ENCODE measurements at places on chromosomes 7 and 10.
A peak's percentile ranks its signal among the peaks of the same experiment; 100 is the strongest.

- no peak for DNase-seq
Observed at GRCh38 chr7:31857172-31857571, 170.2 kb downstream of the PPP1R17 start.

DNA sequence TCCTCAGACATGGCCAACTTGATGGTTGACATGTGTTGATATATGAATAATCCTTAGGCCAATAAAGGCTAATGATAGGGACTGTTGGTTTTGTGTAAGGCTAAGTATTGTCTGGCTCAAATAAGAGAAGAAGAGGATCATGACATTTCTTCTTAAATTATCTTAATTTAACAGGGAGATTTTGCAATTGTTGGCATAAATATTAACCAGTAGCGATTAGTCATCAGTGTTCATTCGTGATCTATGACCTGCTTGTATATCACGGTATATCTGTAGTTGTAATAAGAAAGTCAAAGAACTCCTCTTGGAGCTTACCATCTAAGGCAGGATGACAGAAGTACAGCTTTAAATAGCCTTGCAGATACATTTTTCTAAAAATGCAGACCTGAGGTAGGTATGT, 196.4 kb downstream of the CREB5 start:
- no peak for DNase-seq

GRCh38 chr10:58817201-58817846, 304.7 kb downstream of the BICC1 start:
- no peak for DNase-seq

DNA sequence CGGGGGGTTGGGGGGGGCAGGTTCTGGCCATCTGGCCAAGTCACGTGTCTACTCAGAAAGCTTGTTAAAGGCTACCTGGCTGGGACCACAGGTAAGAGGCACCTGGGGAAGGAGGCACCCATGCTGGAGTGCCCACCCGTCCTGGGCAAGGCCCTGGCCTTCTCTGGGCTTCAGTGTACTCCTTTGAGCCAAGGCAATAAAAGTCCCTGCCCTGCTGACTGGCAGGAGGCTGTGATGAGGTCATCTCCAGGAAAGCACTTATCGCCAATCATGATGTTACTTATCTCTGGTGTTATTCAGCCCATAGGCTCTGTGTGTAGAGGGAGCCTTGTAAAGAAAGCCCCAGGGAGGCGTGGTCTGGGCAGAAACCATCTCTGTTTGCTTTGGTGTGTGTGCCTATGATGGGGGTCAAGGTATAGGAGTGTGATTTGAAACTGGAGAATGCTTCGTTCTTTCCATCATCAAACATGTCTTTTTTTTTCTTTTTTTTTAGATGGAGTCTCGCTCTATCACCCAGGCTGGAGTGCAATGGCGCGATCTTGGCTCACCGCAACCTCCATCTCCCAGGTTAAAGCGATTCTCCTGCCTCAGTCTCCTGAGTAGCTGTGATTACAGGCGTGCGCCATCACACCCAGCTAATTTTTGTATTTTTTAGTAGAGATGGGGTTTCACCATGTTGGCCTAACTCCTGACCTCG, 2.5 kb upstream of the CLDN4 start:
- no peak for DNase-seq

GRCh38 chr10:60798031-60798430, 19.8 kb downstream of the CDK1 start:
- no peak for DNase-seq

- no peak for DNase-seq
Observed at GRCh38 chr7:137501562-137501961, 158.0 kb upstream of the PTN start.

DNA sequence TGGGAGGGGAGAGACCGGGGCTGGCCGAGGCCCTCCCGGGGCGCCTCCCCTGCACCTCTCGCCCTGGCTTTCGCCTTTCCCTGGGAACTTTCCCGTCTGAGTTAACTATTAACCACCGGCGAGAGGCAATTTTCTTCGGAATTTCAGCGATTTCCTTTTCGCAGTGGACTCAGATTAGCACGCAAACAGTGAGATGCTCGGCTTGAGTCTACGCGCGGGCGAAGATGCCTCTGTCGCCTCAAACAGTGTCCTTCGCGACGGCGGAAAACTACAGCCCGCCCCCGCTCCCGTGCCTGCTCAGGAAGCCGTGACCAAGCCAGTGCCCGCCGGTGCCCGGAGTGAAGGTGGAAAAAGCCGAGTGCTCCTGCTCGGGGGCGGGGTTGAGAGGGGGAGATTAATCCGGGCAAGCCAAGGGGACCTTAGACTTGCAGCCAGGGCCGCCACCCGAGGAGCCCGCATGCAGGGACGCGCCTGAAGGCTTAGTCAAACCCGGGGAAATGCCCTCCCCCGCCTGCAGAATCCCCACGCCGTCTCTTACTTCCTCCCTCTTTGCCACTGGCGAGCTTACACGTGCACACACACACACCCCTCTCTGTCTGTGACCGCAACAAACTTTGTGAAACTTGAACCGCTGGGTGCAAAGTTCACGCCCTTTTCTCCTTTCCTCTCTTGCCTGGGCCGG, 14.5 kb upstream of the PAX2 start:
- DNase-seq: peak; percentile 38

GRCh38 chr10:32103721-32104120, 47.5 kb upstream of the KIF5B start:
- DNase-seq: no peak

DNA sequence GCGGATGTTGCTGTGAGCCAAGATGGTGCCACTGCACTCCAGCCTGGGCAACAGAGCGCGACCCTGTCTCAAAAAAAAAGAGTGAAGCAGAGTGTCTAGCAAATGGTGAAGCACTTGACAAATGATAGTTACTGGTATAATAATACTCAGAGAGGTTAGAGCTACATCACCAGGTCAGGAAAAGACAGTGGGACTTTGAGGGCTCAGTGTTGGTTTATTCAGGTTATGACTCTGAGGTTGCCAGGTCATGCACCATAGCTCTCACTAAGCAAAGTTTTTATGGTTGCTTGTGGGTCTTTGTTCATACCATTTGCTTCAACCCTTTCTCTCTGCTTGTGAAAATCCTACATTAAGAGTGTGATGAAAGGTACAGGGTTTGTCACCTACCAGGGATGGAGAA, 13.6 kb downstream of the MRPS33 start:
- DNase-seq: no peak

GRCh38 chr7:47565640-47566250, 16.2 kb downstream of the TNS3 start:
- no peak for DNase-seq

DNA sequence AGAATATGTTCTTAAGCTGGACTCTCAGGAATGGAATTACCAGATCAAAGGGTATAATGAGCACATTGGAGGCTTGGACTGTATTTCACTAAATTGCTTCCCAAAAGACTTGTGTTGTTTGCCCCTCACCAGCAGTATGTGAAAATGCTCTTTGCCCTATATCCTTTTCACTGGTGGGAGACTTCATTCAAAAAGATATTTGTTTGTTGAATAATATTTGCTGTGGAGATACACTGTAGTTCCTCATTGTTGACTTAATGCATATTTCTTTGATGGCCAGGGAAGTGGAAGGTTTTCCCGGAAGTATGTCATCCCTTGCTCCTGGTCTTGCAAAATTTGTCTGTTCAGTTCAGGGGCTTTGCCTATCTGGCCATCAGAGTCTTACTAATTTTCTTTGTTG, 19.4 kb downstream of the GSTO2 start:
- no peak for DNase-seq

DNA sequence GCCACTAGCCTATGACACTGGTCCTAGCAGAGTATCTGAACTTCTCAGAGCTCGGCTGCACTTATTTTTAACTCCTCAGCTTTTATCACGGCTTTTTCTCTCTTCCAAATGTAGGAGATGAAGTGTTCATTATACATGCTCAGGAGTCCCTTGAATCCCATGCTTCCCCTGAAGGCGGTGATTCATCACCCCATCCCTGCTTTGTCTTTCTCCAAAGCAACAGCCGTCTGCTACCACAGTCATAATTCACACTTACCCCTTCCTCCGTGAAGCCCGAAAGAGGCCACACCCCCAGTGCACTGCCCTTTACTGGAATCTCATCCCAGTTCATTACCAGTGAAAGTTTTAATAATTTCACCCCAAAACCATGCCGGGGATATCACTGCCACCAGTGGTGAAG, 301.5 kb upstream of the SHH start:
- DNase-seq: no peak

DNA sequence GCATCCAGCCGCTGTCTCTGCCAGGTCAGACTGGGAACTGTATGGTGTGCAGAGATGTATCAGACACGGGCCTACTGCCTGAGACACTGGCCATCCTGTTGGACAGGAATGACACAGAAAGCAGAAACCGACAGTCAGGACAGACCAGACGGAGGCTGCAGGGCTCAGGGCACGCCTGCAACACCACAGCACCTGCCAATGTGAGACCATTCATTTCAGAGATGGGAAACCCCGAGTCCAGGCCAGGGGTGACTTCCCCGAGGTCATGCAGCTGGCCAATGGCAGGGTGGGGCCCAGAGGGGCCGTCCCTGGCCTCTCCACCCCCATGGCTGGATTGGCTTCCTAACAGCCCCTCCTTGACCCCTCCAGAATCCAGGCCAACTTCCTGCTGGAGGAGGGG, 34.7 kb downstream of the GRID1 start:
- DNase-seq: no peak

DNA sequence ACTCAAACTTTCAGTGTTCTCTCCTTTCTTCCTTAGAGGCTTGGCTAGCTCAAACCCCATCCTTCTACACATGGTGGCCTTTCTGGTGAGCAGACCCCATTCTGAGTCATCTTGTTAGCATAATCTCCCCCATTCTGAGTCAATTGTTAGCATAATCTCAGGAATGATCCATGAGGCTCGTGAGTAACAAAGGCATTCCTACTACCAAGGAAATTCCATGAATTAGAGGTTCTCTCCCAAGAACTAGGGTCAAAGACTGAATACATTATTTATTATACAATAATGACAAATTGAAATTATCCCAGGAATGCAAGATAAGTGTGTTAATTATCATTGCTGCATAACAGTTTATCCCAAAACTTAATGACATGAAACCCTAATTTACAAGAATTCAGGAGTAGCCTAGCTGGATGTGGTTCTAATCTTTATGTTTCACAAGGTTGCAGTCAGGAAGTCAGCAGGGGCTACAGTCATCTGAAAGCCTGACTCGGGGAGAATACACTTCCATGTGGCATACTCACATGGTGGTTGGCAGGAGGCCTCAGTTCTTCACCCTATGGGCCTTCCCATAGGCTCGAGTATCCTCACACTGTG, 100.2 kb downstream of the MMRN2 start:
- DNase-seq: no peak

DNA sequence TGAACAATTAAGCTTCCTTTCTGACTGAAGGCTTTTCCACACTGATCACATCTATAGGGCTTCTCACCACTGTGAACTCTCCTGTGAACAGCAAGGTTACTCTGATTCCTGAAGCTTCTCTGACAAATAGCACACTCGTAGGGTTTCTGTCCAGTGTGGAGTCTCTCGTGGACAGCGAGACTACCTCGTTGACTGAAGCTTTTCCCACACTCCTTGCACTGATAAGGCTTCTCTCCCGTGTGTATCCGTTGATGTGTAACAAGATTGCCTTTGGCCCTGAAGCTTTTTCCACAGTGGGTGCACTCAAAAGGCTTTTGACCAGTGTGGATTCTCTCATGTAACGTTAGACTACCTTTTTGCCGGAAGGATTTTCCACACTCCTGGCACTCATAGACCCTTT, 4.4 kb downstream of the ZNF32 start:
- DNase-seq: no peak

GRCh38 chr7:135965602-135966001, 11.6 kb downstream of the MTPN start:
- no peak for DNase-seq

DNA sequence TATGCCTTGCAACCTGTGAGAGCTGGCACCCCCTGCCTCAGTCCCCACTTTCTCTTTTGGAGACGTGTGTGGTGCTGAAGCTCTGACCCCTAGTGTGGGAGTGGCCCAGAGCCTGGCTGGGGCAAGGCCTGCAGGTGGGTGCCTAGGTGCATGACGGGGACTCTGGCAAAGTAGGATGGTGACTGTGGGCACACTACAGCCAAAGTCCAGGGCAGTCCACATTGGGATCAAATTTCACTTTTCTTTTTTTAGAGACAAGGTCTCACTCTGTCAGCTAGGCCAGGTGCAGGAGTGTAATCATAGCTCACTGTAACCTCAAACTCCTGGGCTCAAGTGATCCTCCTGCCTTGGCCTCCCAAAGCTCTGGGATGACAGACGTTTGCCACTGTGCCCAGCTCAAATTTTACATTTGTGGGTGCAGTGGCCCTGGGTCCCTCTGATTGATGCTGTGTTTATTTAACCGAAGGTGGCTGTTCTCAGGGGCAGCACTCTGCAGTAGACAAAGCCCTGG, 52.3 kb downstream of the NEURL1 start:
- DNase-seq: no peak

DNA sequence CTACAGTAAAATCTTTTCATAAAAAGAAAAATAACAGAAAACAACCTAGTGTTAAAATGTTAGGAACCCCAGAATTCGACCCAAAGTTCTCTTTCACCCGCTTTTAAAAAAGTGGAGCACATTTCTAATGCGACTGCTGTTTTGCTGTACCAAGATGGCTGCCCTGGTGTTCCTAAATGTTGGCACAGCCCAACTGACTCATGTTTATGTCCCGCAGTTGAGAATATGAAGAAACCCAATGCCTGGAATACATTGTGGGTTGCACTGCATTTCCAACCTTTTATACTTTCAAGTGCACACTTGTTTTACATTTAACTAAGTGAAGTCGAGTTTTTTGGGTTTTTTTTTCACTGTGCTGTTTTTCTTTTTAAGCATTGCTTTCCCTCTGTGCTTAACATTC, 944 bp downstream of the STEAP1B start:
- no peak for DNase-seq

DNA sequence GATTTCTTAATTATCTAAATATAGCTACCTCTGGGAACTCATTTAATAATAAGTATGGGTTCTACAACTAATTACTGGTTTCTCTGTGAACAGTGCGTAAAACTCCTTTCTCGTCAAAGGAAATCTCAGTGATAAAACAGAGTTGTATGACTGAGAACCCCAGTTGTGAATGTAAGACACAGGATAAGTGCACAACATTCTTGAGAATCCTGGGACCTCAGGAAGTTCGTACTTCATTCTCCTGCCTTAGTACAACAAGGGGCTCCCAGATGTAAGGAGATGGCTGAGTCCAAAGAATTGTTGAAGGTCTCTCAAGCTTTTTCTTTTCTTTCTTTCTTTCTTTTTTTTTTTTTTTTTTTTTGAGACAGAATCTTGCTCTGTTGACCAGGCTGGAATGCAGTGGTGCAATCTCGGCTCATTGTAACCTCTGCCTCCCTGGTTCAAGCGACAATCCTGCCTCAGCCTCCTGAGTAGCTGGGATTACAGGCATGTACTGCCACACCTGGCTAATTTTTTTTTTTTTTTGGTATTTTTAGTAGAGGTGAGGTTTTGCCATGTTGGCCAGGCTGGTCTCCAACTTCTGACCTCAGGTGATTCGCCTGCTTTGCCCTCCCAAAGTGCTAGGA, 12.5 kb downstream of the DENND10 start:
- DNase-seq: no peak

DNA sequence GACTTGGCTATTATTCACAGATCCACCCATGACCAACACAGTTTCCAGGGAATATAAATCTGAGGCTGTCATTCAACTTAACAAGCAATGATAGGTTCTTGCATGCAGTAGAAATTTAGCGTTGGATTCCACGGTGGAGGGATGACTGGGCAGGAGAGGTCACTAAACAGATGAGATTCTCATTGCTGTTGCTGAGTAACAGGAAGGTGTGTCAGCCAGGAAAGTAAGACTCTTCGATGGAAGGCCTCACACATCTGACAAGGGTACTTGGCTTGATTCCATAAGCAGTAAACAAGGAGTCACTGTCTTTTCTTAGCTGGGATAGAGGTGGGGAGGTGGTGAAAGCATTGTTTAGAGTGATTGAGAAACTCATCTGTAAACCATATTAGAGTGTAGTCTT, 1152.0 kb downstream of the SORCS3 start:
- DNase-seq: no peak

GRCh38 chr10:6543431-6544005, 36.6 kb downstream of the PRKCQ start:
- peak; percentile 43 for DNase-seq

Data from stimulated activated CD4-positive, alpha-beta T cell treated with anti-CD3 and anti-CD28 coated beads, Interleukin-4, amount 100 ng/mL, for 1 hour (primary cell).